Skeletal muscle tissue (tissue), 5 donors: ENCODE measurements at places on chromosomes 4 and X. TPM values are rescaled to one million over a fixed set of nuclear protein-coding genes. Genes with fewer than 3 reads are reported as not detected.

KCNIP4 gene
- total RNA-seq = 0.52 TPM

ASB12 gene
- total RNA-seq = 8.4 TPM

KLHL34 gene
- under 0.01 TPM for total RNA-seq

ZNF732 gene
- 1.6 TPM for total RNA-seq

PCYT1B gene
- 1.0 TPM for total RNA-seq

GABRB1 gene
- not detected for total RNA-seq

CASK gene
- 31.3 TPM for total RNA-seq

FANCB gene
- total RNA-seq = 7.8 TPM

NPY2R gene
- total RNA-seq = not detected

PCDH18 gene
- 57.4 TPM for total RNA-seq

MGARP gene
- total RNA-seq = not detected

TIMM8A gene
- total RNA-seq = 3.1 TPM

PRR32 gene
- total RNA-seq = 53.2 TPM

PGAM4 gene
- total RNA-seq = not detected

ZNF595 gene
- 16.2 TPM for total RNA-seq

ZXDA gene
- 6.3 TPM for total RNA-seq

MAGEE2 gene
- total RNA-seq = not detected

GAR1 gene
- total RNA-seq = 4.7 TPM

GABRG1 gene
- under 0.01 TPM for total RNA-seq

SSX2B gene
- total RNA-seq = not detected

PPP2R2C gene
- total RNA-seq = not detected

TMEM131L gene
- total RNA-seq = 69.4 TPM

BST1 gene
- total RNA-seq = 5.2 TPM

SPANXD gene
- not detected for total RNA-seq

BMX gene
- total RNA-seq = 3.1 TPM

RNF128 gene
- under 0.01 TPM for total RNA-seq

DCAF4L1 gene
- under 0.01 TPM for total RNA-seq
